Posterior vena cava (tissue), 2 donors: ENCODE measurements at places on chromosomes 13 and 19.

DNA sequence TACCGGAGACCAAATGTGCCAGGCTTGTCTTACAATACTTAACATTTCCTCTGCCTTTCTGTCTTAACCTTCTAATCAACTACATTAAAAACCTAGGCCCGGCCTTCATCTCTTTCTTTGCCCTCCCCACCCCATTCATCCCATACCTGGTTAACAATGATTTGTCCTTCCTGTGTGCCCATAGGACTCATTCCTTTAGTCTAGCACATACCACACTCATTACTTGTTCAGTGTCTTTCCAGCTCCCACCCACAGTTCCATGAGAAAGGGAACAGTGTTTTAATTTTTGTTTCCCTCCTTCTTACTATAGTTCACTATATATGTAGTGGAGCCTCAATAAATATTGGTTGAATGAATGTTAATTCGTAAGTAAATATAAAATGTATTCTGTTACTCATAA, 2.4 kb downstream of the CLN5 start:
- DNase-seq: no peak

DNA sequence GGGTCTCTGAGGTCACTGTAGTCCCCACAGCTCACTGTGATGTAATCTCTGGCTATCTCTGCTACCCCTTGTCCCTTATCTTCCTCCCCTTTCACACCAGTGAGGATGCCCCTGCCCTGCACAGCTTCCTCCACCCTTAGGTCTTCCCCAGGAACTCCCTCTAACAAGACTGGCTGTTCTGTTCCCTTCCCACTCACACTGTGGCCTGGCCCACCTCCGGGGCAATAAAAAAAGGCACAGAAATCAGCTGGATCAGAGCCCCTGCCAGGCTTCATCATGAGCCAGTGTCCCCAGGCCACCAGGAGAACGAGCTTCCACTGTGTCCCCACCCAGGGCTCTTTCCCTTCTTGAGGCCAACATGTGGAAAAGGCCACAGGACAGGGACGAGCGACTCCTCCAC, 4.6 kb downstream of the CEACAM3 start:
- DNase-seq: no peak

DNA sequence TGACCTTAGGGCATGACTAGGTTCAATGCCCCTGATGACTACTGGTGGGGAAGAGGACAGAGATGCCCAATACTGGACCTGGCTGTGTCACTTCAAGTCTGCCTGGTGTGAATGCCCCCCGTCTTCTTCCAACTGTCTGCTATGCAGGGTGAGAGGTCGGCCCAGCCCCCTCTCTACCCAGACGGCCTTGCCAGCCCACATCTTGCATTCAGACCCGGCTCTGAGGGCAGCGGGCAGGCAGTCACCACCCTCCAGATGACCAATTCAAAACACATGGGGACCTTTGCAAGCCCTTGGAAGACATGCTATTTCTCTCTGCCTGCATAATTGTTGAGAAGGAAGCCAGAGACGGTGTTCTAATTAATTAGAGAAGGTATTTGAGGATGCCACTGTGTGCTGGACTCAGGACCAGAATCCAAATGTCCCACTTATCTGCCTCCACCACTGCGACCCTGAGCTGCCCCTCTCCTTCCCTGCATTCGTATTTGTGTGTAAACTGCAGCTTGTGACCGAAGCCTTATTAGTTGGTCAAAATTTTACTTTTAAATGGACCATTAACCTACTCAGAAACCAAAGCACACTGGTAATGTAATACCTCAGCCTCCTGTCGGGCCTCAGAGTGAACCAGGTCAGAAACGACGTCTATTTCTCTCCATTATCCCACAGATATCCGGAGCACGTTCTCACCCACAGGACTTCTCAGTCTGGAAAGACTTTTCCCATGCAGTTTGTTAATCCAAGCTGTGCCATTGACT, 407.0 kb downstream of the ZNF536 start:
- no peak for DNase-seq

DNA sequence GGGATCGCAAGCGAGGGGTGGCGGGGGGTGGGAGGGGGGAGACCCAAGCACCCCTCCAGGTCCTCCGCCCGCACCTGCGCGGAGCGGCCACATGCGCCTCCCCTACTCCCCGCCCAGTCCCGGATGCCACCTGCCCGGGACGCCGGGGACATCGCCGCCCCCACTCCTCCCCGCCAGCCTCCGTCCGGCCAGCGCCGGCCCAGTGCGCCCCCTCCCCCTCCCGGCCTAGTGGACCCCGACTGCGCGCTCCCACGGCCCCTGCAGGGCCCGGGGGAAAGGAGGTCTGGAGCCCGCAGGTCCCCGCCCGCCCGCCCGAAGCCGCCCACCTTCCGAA, 263 bp downstream of the RHPN2 start:
- DNase-seq: no peak

GRCh38 chr13:49466292-49466838, 22.3 kb downstream of the SETDB2 start:
- DNase-seq: no peak

GRCh38 chr19:3983936-3984583, 1.2 kb downstream of the EEF2 start:
- DNase-seq: no peak

GRCh38 chr19:17678836-17679235, 9.3 kb downstream of the UNC13A start:
- no peak for DNase-seq

DNA sequence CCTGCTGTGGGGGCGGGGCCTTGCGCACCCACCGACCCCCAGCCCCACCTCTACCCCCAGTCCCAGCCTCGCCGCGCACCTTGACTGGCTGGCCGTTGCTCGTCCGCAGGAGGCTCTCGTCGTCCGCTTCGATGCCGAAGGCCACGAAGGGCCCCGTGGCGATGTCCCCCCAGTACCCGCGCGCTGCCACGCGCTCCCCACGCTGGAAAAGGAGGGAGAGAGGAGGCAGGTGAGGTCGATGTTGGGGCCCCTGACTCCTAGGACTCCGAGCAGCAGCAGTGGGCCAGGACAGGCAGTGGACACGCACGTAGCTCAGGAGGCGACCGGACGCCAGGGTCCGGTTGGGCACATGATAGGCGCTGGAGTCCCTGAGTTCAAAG, 3.4 kb upstream of the TNNI3 start:
- DNase-seq: no peak

DNA sequence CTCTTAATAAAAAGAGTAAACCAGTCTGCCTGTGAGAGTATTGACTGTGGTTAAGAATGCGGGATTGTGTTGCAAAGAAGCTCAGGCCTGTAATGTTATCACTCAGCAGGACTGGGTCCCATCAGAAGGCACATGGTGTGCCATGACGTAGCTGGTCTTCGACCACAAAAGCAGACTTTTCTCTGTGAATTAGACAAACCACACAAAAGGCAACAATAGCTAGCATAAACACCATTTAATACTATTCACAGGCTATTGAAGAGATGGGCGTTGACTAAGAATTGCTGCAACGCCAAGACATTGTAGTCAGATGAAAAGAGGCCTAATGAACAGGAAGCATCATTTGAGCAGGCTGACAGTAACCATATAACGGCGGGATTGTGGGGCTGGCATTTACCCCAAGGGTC, 235.6 kb upstream of the SOX21 start:
- DNase-seq: no peak

DNA sequence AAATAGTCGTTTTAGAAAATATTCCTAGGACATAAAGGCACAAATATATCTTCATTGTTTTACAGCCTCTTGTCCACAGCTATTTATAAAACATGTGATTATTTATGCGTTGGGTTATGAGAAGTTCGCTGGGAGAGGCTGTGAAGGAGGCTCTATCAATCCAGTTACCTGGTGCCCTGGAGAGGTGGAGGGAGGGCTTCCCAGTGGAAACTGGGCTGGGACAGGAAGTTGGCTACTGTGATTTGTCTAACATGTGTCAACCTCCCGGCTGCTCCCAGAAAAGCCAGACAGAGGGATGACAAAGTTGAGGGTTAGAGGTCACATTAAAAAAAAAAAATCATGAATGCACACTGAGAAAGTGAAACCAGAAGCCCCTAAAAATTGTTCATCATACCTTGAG, 346.5 kb downstream of the ZNF536 start:
- DNase-seq: peak; percentile 19

GRCh38 chr19:29810504-29810871, 1.3 kb upstream of the CCNE1 start:
- no peak for DNase-seq

DNA sequence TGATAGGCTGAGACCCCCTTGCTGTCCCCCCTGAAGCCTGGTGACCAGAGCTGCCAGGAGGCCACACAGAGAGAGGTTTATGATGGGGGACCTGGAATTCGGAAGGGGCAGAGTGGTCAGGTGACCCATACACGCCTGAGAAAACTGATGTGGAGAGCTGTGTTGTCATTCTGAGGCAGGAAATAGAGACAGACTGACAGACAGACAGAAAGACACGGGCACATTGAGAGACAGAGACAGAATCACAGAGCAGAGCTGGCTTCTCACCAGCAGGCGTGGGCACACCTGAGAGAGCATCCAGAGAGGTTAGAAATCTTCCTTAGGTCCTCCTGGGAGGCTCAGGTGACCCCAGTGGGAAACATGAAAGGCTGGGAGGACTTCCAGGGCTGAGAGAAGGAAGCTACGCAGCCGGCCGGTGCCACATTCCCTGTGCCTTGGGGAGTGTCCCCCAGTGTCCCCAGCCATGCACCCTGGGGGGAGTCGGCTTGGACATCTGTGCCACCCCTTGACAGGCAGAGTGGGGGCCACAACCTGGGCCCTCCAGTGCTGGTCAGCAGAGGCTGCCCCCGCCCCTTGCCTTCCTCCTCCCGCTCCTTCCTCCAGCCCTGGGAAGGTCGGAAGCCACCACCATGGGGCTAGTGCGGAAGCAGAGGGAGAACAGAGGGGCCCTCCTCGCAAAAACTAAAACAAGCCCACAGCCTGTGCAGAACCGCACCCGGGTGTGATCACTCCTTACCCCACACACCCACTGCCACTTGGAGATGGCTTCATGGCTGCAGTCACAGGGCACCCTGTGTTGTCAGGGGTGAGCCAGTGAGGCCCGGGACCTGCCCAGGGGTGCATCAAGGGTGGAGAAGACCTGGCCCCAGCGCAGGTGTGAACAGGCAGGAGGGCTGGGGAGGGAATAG, 2.2 kb downstream of the FFAR1 start:
- peak; percentile 79 for DNase-seq

DNA sequence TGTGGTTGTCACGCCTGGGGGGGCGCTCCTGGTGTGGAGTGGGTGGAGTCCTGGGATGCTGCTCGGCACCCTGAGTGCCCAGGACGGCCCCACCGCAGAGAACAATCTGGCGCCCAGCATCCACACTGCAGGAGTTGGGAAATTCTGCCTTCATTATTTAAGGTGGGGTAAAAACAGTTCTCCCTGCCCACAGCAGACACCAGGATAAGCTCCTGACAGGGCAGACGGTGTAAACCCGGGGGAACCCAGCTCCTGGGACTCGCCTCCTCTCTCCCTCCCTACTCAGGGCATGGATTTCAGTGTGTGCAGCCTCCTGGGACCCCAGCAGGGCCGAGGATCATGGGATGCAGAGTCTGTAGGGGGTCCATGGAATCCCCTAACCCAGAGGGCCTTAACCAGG, 7.7 kb upstream of the WDR18 start:
- DNase-seq: no peak

DNA sequence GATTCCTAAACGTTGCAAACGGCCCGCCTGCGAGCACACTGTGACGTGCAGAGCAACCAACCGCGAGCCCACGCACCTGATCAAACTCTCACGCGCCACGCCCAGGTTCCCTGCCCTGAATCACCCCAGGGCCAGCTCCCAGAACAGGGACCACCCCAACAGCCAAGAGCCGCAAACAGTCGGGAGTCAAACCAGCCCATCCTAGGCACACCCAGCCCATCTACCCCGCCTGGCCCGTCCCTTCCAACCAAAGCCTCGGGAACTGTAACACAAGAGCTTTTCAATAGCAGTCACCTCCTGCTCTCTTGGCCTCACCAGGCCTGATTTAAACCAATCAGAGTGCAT, 8.9 kb downstream of the PIP5K1C start:
- DNase-seq: no peak

GRCh38 chr13:24652359-24652758, 27.8 kb upstream of the ATP12A start:
- DNase-seq: peak; percentile 72

GRCh38 chr13:113479179-113479578, 11.3 kb downstream of the DCUN1D2 start:
- no peak for DNase-seq

DNA sequence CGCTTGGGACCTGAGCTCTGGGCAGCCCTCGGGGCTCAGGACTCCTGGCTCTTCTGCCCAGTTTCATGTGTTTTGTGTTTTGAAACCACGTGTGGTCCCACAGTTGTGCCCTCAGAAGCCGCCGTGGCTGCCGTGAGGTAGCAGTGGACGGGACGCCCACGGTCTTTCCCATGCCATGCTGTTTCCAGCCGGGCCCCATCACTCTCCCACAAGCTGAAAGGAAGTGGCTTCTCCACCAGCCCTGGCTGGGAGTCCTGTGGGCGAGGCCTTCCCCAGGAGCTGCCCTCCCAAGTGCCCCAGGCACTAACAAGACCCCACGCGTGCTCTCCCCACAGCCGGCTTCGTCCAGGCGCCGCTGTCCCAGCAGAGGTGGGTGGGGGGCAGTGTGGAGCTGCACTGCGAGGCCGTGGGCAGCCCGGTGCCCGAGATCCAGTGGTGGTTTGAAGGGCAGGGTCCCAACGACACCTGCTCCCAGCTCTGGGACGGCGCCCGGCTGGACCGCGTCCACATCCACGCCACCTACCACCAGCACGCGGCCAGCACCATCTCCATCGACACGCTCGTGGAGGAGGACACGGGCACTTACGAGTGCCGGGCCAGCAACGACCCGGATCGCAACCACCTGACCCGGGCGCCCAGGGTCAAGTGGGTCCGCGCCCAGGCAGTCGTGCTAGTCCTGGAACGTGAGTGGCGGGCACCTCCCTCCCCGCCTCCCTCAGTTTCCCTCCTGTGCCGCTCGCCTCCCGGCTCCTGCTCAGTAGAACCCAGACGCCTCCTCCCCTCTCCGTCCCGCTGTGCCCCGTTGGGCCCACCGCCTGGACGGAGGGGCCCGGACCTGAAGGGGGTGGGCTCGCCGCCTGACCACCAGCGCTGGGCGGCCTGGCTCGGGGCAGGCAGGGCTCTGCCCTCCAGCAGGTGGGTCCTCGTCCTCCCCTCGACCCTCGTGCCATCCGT, 5.3 kb downstream of the BSG start:
- peak; percentile 69 for DNase-seq

GRCh38 chr13:112092453-112092852, 25.5 kb downstream of the SOX1 start:
- DNase-seq: no peak

DNA sequence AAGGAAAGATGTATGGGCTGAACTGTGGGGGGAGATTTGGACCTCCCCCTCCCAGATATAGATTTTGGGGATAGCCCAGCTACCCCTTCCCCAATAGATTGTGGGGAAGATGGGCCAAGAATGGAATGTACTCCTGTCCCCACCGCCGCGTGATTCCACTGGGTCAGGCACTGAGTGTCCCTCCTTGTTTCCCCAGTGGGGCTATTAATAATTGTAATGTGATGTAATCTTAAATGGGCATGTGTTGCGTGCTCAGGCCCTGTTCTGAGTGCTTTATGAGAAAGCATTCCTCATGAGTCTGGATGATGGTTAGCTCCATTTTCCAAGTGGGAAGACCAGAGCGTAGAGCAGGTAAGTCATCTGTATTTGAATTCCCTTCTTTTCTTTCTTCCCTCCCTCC, 1.4 kb downstream of the PSMD8 start:
- no peak for DNase-seq

- no peak for DNase-seq
Measured at GRCh38 chr13:98204546-98204945, 27.5 kb upstream of the RNF113B start.

GRCh38 chr13:111917086-111917485, 149.9 kb upstream of the SOX1 start:
- DNase-seq: peak; percentile 58

GRCh38 chr19:42069619-42070351, at the start of gene GRIK5:
Gene GRIK5 (minus strand): TSS chr19:42070206. CDS start chr19:42065770, 4,436 bp downstream.
- DNase-seq: no peak

- DNase-seq: no peak
Measured at GRCh38 chr19:5434970-5435641, 20.1 kb upstream of the ZNRF4 start.
